ENCODE measurements at places on chromosomes 2 and 18.

DNA sequence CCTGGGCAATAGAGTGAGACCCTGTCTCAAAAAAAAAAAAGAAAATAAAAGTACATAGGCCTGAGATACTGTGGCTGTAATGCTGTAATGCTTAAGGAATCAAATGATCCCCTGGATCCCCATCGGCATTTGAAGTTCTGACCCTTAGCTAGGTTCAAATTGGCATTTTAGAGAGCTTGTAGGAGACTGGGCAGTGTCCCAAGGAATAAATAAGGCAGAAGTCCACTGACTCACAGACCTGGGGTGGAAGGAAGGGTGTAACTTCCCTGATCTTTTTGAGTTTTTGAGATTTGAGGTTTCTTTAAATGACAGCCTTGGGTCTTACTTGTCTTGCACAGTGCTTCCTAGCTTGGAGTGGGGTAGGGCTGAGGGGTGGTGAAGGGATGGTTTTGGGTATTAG is 553.7 kb downstream of the SLC4A3 start:
- DNase-seq, result no peak

DNA sequence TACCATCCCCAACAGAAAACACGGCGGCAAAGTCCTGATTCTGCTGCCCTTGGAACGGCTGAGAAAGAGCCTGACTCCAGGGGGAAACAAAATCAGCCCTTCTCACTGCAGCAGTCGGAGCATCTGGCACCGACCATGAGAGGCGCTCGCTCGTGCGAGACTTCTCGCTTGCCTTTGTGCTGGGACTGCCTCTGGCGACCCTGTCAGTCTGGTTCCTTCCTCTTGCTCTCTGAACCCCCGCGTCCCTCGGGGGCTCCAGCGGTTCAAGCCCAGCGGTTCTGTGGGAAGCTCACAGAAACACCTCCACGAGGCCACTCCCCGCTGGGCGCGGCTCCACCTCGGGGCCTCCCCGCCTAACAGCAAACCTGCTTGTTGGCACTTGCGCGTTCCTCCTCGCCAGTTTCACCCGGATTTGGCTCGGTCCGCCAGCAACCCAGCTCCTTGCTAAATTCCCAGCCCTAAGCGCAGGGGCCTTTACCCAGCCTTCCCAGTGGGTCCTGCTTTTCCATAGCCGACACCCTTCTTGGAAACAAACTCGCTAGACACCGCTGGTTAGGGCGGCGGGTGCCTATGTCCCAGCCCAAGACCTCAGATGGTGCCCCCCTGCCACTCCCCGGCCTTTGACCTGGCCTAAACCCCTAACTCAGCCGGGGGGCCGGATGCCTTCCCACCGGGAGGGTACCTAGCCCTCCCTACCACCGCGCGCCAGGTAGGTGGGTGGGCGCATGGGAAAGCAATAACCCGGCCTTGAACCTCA is 2.2 kb downstream of the RND3 start:
- no peak for DNase-seq

DNA sequence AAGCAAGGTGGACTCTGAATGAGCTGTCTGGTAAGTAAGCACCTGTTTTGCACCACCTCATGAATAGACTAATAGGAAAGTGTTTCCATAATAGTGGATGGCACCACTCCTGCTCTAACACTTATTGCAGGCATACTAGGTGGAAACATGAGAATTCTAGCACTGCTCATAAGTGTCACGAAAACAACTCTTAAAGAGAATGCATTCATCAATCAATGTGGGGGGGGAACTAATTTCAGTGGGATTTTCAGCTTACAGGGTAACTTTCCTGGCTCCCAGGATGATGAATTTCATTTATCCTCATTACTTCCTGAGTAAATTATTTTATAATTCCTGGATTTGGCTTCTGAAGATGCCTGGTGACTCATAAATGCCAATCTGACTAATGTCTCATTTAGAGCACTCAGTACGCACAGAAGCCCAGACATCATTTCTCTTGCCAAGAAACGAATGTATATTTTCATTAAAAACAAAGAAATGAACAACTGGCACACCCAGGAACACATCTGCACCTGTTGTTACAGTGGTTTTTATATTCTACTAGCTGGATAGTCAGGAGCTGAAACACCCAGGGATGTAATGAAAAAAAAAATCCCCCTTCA is 129.6 kb downstream of the PID1 start:
- no peak for DNase-seq

DNA sequence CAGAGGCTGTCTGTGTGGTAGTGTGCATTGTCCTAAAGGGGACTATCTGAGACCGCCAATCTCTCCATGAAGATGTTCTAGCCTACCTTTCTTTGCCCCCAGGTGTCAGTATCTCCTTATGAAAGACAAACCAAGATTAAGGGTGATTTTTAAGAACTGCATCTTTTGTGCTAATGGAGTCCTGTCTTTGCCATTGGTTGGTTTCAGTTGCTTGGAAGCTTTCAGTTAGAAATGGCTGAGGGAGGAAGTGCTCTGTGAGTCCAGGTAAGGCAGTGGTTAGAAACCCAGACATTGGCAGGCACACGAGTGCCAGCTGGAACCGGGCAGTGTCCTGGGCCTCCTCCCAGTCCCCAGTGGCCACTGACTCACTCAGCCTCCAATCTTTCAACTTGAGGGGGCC is 111.3 kb downstream of the DOCK10 start:
- no peak for DNase-seq

DNA sequence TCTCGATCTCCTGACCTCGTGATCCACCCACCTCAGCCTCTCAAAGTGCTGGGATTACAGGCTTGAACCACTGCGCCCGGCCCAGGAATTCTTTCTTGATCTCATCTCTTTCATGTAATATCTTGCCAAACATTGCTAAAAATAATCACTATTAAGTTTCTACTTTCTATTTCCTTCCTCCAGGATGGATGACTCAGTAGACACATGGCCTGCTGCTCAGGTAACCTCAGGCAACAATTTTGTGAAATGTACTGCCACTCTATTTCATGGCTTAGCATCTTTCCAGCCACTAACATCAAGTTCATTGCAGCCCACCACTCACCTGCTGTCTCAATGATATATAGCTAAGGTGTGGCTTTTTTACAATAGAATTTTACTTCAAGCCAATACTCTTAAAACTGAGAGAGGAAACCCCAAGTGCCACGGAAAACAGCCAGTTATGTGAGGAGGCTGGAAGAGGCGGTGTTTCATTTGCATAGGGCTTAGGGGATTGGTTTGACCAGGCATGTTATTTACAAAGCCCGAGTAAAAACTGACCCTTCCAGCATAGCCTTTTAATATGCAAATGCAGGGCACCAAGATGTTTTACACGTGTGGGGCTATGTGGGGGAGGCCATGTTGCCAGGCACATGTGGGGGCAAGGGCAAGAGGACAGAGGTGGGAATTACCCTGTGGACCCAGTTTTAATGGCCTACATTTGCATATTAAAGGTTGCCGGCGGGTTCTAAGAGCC is 11.3 kb upstream of the SUMO1 start:
- no peak for DNase-seq

DNA sequence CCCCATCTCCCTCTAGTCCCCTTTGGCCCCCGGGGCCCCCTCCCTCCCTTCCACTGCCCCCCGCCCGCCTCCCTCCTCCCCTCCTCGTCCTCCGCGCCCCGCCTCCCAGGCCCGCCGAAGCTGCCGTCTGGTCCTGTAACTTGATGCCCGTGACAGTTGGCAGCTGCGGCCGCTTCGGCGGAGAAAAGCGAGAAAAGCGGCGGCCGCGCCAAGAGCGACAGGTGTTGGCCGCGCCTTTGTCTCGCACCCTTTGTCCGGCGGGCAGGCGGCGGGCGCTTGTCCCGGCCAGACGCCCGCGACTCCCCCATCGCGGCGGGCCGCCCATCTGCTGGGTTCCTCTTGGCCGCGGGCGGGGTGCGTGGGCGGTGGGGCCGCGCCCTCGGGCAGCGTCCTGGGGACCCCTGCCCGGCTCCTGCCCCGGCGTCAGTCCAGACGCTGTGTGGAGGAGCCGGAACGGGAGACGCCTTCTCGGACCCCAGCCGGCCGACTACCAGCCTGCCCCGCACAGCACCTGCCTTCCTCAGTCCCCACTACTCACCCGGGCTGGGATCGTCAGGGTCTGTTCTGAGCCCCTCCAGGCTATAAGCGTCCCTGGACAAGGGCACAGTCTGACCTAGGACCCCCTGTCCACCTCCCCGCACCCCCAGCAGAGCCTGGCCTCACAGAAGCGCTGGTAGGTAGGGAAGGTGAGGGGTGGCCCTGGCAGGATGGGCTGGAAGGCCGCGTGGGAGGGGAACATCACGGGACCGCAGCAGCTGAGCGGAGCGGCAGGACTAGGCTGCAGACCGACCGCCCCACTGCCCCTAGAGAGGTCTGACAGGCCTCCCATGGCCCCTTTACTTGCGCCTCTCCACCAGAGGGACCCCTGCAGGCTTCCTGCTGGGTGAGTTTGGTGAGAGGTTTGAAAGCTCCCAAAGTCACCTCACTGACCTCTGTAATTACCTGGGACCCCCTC is 1.2 kb upstream of the HES6 start:
- DNase-seq, result peak; percentile 28

- DNase-seq, result no peak
These were observed 21.7 kb upstream of the UGP2 start for GRCh38 chr2:63819765-63820717.

- no peak for DNase-seq
These were observed 686.1 kb upstream of the RAB6C start for GRCh38 chr2:129293326-129293725.

DNA sequence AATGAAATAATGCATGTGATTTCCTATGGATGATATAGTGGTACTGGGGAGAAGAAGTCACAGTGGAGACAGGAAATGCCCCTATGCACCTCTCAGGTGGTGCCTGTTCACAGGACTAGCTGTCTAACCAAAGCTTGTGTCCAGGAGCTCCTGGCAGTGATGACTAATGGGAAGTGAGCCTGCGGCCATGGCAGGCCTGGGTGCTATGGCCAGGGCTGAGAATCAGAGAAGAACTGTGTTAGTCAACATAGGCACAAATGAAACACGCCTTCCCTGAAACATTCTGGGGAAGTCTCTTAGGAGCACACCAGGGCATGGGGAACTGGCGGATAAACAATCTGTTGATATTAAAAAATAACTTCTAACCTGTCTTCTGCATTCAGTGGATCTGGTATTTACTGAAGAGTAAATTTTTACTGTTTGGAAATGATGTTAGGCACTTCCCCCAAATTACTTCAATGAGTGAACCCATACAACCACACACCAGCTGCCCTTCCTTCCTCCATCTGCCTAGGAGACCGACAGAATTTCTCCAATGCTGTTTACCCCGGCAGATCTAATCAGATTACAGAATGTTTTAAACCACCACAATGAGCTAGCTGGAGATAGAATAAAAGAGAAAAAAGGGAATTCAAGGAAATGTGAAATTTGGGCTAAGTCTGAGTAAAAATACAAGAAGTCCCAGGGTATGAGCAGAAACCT is 67.4 kb downstream of the MEP1B start:
- DNase-seq, result no peak

DNA sequence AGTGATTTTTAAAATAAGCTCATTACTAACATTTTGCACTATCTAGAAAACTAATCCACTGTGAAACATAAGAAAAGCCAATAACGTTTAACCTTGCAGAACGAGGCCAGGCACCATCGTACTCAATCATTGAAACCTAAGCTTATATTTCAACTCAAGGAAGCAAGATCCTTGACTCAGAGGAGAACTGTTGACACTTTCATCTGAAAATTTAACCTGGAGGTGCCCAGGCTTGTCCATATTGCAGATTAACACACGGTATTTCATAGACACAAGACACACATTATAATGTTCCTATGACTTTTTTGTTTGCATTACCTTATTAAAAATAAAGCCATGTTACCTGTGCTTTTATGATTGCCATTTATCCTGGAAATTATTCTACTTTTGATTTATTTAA is 89.6 kb downstream of the ZNF385B start:
- no peak for DNase-seq

- DNase-seq, result no peak
These were observed 44.6 kb downstream of the FOSL2 start for GRCh38 chr2:28437149-28437835.

DNA sequence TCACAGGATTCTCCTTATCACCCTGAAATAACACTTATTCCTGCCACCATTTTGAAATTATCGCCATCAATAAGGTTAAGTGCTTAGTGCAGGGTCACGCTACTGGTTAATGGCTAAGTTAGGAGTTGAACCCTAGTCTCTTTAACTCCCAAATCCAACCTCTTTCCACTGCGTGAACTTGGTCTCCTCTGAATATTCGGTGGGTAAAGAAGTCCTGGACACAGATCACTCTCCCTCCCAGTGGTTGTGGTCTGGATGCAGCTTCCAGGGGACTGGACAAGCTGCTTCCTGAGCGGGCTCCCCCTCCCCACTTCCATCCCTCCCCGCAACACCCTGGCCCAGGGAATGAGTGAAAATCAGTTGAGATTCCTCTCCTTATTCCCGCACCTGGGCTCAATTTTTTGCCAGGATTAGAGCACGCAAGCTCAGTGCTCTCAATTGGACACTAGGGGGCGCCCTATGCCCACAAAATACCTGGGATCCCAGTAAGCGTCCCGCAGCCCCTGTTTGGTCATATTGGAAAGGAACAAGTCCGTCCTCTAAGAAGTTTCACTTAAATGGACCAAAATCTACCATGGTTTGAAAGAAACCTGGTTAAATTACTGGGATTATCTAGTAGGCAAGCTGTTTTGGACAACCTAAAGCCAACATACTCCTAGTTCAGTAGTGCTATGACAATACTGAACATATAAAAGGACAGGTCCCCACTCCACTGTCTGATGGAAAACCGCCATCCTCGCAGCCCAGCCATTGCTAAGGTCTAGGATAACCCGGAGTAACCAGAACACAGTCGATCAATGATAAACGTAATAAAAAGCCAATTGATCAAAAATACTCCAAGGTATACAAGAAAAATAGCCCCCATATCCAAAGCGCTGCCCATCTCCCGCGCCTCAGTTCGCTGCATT is 40.4 kb downstream of the DHRS9 start:
- peak; percentile 57 for DNase-seq

- DNase-seq, result no peak
These were observed 60.2 kb upstream of the MAP4K3 start for GRCh38 chr2:39497082-39497801.

DNA sequence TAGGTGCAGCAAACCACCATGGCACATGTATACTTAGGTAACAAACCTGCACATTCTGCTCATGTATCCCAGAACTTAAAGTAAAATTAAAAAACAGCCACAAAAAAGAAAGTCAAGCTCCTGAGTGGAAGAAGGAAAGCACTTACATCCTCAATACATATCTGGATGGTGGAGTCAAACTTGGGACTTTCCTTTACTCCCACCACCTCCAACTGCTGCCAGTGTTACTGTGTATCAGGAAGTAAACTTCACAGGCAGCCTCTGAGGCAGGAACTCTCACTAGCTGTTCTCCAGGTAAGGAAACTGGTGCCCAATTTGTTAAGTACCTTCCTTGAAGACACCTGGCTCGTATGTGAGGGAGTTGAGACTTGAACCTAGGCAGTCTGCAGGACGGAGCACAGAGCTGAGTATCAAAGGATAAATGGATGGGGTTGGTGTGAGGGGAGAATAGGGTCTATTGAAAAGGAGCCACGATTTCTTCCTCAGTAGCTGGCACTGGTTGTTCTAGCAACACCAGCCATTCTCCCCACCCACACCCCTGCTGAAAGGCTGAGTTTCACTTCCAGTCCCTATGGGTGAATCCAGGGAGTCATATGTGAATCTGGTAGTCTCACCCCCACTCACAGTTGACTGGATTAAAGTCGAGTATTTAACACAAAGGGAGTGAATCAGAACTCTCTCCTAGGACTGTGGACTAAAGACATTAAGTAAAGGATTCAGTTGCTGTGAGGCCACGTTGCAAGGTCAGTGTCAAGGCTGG is 50.0 kb upstream of the GPR39 start:
- DNase-seq, result no peak

GRCh38 chr18:58135183-58135641 is 91.2 kb downstream of the NEDD4L start:
- DNase-seq, result no peak
